ENCODE measurements at places on chromosomes 6 and 20. TPM values are rescaled to one million over a fixed set of nuclear protein-coding genes. Genes with fewer than 3 reads are reported as not detected.

The CTCFL gene
- not detected for total RNA-seq

The PRKN gene
- 17.9 TPM for total RNA-seq

DNA sequence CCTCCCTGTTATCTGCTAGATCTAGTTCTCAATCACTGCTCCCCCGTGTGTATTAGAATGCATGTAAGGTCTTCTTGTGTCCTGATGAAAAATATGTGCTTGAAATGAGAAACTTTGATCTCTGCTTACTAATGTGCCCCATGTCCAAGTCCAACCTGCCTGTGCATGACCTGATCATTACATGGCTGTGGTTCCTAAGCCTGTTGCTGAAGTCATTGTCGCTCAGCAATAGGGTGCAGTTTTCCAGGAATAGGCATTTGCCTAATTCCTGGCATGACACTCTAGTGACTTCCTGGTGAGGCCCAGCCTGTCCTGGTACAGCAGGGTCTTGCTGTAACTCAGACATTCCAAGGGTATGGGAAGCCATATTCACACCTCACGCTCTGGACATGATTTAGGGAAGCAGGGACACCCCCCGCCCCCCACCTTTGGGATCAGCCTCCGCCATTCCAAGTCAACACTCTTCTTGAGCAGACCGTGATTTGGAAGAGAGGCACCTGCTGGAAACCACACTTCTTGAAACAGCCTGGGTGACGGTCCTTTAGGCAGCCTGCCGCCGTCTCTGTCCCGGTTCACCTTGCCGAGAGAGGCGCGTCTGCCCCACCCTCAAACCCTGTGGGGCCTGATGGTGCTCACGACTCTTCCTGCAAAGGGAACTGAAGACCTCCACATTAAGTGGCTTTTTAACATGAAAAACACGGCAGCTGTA lies 73.4 kb downstream of the PTPN1 start:
- DNase-seq: no peak

GRCh38 chr6:90216072-90216977 lies 80.3 kb downstream of the BACH2 start:
- DNase-seq: peak; percentile 19

The MCCD1 gene
- not detected for total RNA-seq

- no peak for DNase-seq
These were observed 22.2 kb downstream of the ADGRF1 start for GRCh38 chr6:47019941-47020340.

GRCh38 chr20:56411759-56412472 lies at the start of gene CASS4:
CASS4 (plus strand) TSS chr20:56412260; CDS start chr20:56412459, 199 bp downstream.
- DNase-seq: no peak

The GPX5 gene
- not detected for total RNA-seq

DNA sequence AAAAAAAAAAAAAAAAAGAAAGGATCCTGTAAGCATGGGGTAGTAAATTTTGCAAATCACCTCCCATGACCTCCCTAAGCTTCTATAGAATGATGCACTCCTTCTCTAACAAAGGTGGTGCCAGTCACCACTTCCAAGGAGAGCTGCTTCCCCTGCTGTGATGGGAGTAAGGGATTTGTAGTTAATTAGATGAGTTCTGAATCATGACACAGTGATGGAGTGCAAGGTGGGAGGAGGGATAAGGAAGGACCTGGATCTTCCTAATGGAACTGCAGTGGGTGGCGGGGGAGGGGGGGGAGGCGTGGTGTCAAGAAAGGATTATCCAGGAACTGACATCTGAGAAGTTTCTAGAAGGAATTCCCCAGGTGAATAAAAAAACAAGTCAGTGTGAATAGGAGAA lies 47.8 kb downstream of the NRN1 start:
- no peak for DNase-seq

- DNase-seq: no peak
These were observed 286.3 kb downstream of the KHDC1L start for GRCh38 chr6:72939004-72939403.

The SUMO4 gene
- total RNA-seq: 4.9 TPM

DNA sequence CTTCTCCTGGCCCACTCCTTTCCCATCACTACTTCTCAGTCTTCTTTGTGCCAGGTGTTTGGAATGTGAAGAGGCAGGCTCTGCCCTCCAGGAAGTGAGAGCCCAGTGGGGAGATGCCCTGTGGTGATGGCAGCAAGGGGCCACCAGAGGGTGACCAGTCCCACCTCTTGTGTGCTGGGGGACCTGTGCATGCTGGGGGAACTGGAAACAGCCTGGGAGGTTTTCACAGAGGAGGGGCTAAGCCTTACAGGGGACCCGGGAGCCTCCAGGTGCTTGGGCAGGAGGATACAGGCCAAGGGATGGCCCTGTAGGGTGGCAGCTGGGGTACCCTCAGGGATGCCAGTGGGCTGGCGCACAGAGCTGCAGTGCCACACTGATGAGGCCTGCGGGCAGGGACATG lies 72.3 kb downstream of the RAMACL start:
- no peak for DNase-seq

DNA sequence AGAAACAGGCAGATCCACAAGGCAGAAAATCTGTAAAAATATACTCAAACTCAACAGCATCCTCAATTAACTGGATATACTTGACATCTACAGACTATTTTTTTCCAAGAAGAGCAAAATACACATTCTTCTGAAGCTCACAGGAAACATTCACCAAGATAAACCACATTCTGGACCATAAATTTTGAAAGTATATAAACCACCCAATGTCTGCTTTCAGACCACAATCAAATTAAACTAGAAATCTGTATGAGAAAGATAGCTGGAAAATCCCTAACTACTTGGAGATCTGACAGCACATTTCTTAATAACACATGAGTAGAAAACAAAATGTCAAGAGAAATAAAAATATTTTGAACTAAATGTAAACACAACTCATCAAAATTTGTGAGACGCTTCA lies 195.5 kb downstream of the ERMARD start:
- DNase-seq: no peak

DNA sequence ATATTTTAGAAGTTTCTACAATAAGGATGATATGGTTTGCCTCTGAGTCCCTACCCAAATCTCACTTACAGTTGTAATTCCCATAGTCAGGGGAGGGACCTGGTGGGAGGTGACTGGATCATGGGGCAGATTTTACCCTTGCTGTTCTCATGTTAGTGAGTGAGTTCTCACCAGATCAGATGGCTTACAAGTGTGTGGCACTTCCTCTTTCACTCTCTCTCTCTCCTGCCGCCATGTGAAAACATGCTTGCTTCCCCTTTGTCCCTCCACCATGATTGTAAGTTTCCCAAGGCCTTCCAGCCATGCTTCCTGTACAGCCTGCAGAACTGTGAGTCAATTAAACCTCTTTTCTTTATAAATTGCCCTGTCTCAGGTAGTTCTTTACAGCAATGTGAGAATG lies 527.5 kb upstream of the ID4 start:
- DNase-seq: no peak

The NRSN1 gene
- total RNA-seq: not detected

DNA sequence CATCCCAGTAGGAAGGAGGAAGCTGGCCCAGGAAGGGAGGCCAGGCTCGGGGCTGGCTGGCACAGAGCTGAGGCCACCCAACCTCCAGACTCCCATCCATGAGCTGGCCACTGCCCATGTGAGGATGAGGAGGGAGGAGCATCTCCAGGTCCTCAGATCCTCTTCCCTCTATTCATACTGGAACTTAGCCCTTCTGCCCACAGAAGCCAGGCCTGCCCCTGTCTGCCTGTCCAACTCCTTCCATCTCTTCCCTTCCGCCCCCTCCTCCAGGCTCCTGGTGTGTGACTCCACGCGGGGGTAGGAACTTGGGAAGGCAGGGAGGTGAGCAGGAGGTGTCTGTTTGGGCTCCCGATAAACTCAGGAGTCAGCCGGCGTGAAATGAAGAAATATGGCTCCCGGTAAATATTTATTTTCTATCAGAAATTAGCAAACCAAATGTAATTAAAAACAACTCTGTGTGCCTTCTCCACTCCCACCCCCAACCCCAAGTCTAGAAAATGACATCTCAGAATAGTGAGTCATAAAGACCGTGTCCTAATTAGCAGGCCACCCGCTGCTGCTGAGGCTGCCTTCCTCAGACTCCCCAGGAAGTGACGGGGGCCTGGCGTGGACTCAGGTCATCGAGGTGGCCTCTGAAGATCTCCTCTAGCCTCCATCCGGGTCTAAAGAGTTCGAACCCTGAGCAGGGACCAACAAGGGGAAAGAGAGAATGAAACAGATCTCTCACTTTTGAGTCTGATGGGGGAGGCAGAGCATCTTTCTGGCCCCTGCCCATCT lies 81.9 kb downstream of the MDGA1 start:
- DNase-seq: no peak

DNA sequence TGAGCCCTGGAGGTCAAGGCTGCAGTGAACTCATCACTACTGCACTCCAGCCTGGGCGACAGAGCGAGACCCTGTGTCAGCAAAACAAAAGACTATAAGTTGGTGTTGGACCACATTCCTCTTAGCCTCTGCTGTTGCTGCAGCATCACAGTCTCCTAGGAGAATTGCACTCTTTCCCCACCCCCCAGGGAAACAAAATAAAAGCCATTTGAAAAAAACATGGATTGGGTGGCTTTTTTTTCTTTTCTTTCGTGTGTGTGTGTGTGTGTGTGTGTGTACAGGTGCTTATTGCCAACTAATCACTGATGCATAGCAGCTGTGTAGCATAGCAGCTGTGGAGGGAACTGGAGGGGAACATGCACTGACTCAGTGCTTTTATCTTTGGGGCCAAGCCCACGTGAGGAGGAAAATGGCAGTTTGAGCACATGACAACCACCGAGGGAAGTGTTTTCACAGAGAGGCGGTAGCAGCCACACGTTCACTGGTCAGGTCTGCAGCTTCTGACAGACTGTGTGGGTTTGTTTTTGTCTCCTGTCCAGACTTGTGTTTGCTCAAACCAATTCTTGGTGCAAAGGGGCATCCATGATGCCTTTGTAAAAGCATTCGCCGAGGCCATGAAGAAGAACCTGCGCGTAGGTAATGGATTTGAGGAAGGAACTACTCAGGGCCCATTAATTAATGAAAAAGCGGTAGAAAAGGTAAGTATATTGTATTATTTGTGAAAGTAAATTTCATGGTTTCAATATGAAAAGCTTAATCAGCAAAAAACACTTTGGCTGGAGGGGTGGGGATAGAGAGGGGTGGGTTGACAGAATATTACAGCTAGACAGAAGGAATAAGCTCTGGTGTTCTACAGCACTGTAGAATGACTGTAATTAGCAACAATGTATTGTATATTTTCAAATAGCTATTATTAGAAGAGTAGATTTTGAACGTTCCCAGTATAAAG lies 27.7 kb downstream of the ALDH5A1 start:
- DNase-seq: no peak

The TNFRSF6B gene
- 61.2 TPM for total RNA-seq

The ACOT13 gene
- total RNA-seq: 3.3 TPM

GRCh38 chr6:8738951-8739350 lies 303.6 kb upstream of the SLC35B3 start:
- DNase-seq: no peak

GRCh38 chr6:13589801-13590200 lies 15.4 kb downstream of the SIRT5 start:
- no peak for DNase-seq

DNA sequence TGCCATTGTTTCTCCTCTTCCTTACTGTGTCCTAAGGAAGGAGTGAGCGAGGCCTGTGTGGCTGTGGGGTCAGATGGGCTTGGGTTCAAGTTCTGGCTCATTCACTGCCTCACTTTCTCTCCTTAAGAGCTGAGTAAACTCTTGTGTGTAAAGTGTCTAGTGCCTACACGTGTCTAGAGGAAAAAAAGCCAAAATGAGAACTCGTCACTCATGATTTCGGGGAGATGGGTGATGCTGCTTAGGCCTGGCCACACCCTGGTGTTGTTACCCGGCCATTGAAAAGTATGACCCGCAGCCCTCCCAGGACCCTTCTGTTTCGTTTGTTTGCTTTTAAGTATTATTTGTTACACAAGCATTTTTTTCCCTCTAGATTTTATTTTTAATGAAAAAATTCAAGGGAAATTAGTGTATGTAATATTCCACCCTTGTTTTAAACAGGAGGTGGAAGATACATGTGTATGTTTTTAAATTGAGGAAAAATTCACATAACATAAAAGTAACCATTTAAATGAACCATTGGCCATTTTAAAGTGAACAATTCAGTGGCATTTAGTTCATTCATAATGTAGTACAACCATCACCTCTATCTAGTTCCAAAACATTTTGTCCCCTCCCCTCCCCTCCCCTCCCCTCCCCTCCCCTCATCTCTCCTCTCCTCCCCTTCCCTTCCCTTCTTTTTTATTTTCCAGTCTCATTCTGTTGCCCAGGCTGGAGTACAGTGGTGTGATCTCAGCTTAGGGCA lies 71.0 kb downstream of the CEBPB start:
- DNase-seq: no peak

The UTRN gene
- 370 TPM for total RNA-seq

The PTK6 gene
- not detected for total RNA-seq

- DNase-seq: no peak
These were observed 1.7 kb downstream of the RNF5 start for GRCh38 chr6:32179766-32180405.

The ADGRF1 gene
- total RNA-seq: not detected
